Common myeloid progenitor, CD34-positive (primary cell): ENCODE measurements at places on chromosomes 6 and 20.

GRCh38 chr6:16305246-16305725 is 66.9 kb downstream of the GMPR start:
- peak; percentile 67 for DNase-seq

DNA sequence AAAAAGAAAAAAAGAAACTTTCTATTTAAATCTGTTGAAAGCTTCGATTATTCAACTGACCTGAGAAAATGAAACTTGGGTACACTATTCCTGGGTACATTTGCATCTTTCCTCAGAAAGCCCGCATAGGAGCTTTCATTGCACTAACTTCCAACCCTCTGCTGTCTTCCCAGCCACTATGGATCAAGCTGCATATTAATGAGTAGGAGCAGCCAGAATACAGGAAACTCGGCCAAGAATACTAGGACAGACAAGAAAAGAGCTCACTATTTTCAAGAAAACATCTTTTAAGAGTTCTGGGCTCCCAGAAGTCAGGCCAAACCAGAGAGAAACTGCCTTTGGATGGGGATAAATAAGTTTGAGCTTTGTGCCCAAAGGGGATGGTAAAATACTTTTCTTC is 135.0 kb upstream of the CCDC28A start:
- no peak for DNase-seq

DNA sequence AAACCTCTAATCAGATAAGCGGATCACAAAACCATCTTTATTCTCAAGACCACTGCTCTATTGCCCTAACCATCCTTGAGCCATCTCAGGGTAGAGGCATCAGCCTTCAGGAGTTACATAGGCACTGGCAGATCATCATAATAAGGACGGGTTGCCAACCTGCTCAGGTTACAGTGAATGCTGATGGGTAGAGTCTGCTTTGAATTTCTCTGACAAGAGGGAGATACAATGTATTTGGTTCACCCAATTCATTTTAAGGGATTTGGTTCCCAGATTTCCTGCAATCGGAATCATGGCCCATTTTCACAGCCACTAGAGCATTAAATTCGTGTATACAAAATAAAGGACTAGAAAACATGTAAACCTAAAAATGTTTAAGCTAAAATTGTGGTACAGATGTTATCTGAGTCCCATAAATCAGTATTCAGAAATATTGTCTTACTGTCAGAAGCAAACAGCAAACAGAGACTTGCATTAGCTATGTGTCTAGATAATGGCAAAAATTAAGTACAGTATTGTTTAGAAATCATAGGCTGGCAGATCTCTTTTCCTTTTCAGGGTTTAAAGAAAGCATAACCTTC is 41.9 kb upstream of the TMEM170B start:
- DNase-seq: no peak

GRCh38 chr20:6828794-6829423 is 61.4 kb downstream of the BMP2 start:
- peak; percentile 63 for DNase-seq

DNA sequence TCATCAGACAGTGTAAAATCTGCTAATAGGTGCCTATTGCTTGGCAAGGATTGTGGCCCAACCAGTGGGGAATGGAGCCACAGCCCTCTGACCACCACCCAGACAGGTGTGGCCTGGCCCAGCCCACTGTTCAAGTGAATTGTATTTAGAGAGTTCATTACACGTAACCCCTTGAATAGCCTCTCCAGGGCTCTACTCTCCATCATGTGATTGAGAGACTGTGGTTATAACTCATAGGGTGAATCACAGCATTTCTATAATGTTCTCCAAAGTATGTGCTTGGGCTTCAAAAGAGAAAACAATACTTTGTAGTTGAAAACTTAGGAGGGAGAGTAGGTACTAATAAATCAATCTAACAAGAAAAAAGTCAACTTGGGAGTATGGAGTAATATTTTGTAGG is 38.4 kb downstream of the ALDH8A1 start:
- no peak for DNase-seq

DNA sequence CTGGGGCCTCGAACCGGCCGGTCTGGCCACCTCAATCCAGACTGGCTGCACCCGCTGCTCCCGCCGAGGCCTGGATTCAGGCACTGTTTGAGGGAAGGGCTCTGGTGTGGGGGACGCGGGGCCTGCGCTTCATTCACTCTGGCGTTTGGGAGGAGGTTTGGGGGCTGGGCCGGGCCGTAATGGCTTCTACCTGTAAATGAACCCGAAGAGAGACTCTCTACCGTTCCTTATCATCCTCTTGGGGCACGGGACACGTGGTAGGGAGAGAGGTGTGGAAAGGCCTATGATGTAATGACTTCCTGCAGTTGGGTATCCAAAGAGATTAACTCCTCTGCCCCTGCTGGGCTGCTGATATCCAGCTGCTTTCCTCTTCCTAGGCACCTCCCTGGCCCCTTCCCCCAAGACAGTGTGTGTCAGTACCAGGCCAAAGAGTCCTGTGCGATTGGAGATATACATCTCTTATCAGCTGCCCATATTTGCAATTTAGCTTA is 1.8 kb downstream of the FOXO3 start:
- DNase-seq: peak; percentile 88

- DNase-seq: peak; percentile 61
Observed at GRCh38 chr20:10427060-10427692, 6.8 kb downstream of the MKKS start.

DNA sequence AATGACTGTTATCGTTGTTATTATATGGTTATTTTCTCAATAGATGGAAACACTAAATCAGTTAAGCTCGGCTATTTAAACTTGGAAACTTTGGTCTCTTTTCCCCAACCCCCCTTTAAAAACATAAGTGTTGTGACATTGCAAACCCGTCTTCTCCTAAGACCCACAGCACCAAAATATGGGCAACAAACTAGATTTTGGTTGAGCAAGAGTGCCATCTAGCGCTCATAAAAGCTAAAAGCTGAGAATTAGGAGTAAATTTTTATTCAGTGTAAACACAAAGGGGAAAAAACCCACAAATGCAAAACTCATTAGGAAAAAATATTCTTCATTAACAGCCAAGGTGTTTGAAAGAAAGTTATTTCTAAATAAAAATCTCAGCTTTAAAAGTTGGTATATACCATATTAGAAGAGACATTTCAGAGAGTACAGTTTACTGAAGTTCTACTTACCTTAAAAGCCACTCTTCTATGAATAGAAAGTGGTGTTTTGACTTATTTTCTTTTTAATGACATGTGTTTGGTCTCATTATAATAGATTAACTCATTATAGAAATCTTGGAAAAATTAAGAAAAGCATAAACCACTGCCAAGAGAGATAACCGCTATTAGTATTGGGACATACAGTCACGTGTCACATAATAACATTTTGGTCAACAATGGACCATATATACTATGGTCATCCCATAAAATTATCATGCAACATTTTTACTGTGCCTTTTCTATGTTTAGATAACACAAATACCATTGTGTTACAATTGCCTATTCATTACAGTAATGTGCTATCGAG is 21.1 kb downstream of the SESN1 start:
- peak; percentile 85 for DNase-seq

DNA sequence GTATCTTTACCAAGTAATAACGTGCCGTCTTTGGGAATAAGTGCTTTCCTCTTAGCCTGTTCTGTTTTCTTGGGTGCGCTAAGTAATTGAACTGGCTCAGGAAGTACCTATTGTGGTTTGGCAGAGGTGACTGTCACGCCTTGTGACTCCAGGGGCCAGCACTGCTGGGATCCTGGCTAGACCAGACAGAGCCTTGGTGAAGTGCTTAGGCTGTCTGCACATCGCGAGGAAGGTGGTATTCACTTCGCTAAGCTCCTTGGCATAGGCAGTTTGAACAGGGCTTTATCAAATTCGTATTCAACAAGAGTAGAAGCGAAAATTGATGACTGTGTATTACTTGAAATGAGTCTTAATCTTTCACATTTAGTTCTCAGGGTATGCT is 17.6 kb downstream of the PRDM1 start:
- peak; percentile 55 for DNase-seq

DNA sequence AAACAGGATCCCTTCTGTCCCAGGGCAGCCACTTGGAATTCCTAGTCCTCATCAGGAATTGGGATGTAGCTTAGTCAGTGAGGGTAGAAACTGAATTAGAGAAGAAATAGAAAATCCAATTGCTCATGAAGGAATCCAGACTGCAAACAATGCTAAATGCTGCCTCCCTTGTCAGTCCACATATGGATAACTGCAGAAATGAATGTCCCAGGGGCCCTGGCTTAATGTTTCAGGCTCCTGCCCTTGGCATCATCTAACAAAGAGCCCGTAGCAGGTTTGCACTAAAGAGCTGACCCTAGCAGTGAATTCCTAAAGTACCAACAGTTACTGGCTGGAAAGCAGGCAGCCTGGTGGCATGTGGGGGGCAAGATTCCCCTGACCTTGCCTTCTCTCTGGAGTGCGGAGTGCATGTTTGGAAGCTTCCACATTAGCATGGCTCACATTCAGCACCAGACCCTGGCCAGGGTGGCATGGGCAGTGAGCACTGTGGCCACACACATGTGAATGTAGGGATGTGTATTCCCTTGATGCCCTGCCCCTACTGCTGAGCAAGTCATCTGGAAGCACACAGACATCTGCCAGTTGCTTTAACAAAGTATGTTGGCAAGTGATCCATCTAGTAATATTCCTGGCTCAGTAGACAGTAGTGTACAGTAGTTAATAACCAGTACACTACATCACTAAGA is 394.5 kb downstream of the CDC5L start:
- DNase-seq: no peak

- DNase-seq: no peak
Observed at GRCh38 chr6:30656513-30656912, 9.6 kb downstream of the C6orf136 start.

DNA sequence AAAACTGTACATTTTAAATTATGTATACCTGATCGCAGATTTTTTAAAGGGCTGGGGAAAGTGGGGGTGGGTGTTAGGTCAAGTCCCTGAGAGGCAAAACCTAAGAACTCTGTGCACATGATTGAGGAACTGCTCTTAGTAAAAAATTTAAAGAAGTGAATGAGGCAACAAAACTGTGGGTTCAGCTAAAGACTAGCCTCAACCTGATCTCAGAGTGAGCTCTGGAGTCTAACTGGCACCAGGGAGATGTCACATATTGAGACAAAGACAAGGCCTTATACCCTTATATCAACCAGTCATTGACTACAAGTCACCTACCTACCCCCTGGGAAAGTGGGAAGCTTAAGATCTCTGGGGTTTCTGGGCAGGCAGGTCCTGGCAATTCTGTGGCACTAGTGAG is 27.4 kb upstream of the RUNX2 start:
- no peak for DNase-seq

- no peak for DNase-seq
Observed at GRCh38 chr20:52833901-52834300, 138.3 kb upstream of the TSHZ2 start.

GRCh38 chr6:28531479-28532128 is 5.9 kb downstream of the GPX5 start:
- DNase-seq: no peak

DNA sequence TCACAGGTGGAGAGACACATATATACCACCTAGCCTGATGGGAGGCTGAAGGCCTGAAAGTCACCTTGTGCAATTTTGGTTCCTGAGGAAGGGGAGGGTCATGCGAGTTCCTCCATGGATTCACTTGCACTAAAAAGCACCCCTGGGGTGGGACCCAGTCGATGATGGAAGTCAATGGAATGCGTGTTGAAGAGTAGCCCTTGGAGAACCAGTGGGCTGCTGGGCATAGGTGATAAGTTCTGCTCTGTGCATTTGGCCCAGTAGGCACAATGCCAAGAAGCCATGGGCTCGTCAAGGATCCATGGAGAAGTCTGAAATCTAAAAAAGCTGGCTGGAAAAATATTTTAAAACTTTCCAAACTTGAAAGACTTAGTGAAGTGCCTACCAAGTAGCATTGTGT is 18.9 kb upstream of the SCRT2 start:
- no peak for DNase-seq

- no peak for DNase-seq
Observed at GRCh38 chr6:44150317-44150917, 8.2 kb upstream of the CAPN11 start.

DNA sequence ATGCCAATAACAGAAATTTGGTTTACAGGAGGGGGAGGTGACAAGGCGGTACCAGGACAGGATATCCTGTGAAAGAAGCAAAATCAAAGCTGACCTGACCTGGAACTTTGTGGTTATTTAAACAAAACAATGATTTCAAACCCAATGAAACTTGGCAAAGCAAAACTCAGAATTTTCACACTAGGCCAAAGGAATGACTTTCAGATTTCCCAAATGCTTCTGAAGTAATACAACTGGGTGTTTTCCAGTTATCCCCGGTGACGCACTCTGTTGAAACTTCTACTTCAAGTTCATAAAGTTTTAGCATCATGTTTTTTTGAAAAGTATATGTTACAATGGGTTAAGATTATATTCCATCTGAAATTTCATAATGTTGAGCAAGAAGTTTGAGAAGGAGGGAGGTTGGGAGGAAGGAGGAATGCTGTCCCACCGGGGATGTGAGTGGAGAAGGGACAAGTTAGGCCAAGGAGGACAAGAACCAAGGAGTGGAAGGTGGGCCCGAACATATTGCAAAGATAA is 78.1 kb upstream of the TRAF3IP2 start:
- no peak for DNase-seq

- no peak for DNase-seq
Observed at GRCh38 chr6:109799664-109800063, 108.6 kb downstream of the FIG4 start.

GRCh38 chr6:84346372-84346771 is 118.9 kb upstream of the CEP162 start:
- DNase-seq: no peak
